ENCODE measurements at places on chromosomes 11 and 22. TPM values are rescaled to one million over a fixed set of nuclear protein-coding genes. Genes with fewer than 3 reads are reported as not detected.

SDHAF2 gene
- 33.8 TPM for total RNA-seq

NPAT gene
- total RNA-seq: 6.3 TPM

TRIM49 gene
- not detected for total RNA-seq

APOL6 gene
- 13.7 TPM for total RNA-seq

RBMXL2 gene
- total RNA-seq: not detected

AIFM3 gene
- 1.4 TPM for total RNA-seq

SNX15 gene
- total RNA-seq: 8.4 TPM

SLC25A17 gene
- 11.8 TPM for total RNA-seq

PATE2 gene
- total RNA-seq: not detected

C22orf42 gene
- total RNA-seq: not detected

UBQLNL gene
- total RNA-seq: 0.17 TPM

EHF gene
- 1.4 TPM for total RNA-seq

KCNQ1OT1 gene
- 3.9 TPM for total RNA-seq

SLC35C1 gene
- 5.0 TPM for total RNA-seq

GRAMD1B gene
- total RNA-seq: 0.34 TPM

BIRC3 gene
- total RNA-seq: 0.47 TPM

OR52I2 gene
- not detected for total RNA-seq

RFPL2 gene
- total RNA-seq: not detected

SYT7 gene
- 5.5 TPM for total RNA-seq

CRYBB3 gene
- total RNA-seq: not detected

OR10W1 gene
- total RNA-seq: under 0.01 TPM

GVQW3 gene
- total RNA-seq: 1.0 TPM

CECR2 gene
- total RNA-seq: not detected

PIM3 gene
- 24.2 TPM for total RNA-seq

GRIK4 gene
- total RNA-seq: 0.16 TPM

C11orf87 gene
- 0.16 TPM for total RNA-seq

C11orf91 gene
- total RNA-seq: not detected

VPS51 gene
- total RNA-seq: 200 TPM

All from bronchial smooth muscle cell (primary cell).